Activated T-helper 2 cell treated with anti-CD3 and anti-CD28 coated beads, Interferon-gamma antibody, Interleukin-2, Interleukin-4, amounts not matched to agents 10 μg/mL and 5 μg/mL and 100 μg/mL, durations not matched to agents 14 hours and 24 hours and 36 hours (primary cell): ENCODE measurements at places on chromosomes 2 and 18.

DNA sequence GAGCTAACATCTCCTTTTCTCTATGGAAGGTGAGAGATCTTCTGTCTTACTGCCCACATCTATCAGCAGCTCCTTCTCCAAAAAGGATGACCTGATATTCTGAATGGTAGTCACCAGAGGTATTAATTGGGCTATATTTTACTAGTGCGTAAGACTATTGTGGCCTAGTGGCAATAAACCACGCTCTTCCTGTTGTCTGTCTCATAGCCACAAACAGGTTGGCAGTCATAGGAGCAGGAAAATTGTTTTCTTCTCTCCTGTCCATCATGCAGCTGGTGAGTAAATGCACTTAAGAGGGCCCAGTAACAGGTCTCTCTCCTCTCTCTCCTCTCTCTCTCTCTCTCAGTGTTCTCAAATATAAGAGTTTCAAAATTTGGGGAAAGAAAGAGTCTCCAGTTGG, 856.8 kb upstream of the ACVR2A start:
- DNase-seq: no peak

- DNase-seq: no peak
These were observed 12.2 kb downstream of the DGUOK start for GRCh38 chr2:73938718-73939352.

GRCh38 chr2:195212586-195212985, 444.4 kb upstream of the SLC39A10 start:
- no peak for DNase-seq

DNA sequence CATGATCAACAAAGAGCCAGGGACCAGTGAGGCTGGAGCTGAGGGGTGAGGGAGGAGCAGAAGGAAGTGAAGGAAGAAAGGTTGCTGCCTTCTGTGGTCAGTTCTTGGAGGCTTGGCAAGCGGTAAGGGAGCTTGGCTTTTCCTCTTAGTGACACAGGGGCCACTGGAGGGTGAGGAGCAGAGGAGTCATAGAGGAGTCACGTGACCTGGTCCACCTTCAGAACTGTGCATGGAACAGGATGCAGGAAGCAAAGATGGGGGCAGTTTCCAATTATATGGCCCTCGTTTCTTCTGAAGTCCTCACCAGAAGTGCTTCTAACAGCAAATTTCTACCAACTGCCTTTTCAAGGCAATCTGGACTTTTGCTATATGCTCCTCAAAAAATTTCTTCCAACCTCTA, 326.9 kb upstream of the SMIM21 start:
- DNase-seq: no peak

- DNase-seq: no peak
These were observed 33.8 kb downstream of the PCARE start for GRCh38 chr2:29040552-29040951.

- DNase-seq: no peak
These were observed 32.6 kb downstream of the RBKS start for GRCh38 chr2:27857417-27858172.

DNA sequence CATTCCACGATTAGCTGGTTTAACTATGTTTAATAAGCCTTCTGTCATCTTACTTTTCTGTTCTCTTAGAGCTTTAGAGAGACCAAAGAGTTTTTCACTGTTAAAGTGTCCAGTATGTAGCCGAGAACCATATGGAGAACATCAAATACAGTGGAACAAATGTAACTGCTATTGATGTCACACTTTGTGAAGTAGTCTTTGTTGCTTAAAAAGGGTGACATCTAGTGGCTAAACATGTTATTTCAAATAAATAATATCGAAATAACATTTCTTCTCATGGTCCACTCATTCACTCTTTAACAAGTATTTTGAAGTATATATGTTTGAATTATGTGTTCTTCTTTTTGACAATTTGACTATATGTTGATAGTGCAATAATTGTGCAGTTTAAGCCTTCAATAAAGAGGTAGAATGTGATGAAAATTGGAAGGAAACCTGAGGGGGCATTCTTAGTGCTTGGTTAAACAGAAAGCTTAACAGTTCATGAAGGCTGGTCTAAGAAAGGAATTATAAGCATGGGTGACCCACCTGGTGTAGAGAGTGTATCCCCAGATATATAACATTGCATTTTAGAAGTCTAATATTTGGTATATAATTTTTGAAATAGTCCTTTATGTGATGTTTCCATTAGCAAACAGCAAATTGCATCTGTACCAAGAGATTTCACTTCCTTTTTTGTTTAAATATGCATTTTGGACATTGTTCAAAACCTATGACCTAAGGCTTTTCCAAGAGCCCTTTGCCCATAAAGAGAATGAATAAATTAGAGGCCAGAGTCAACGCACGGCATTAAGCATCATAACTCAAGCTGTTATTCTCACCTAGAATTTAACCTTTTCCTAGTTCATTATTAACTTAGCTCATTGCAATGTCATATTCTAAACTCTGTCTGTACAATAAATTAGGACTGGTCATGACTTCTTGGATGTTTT, 112.1 kb downstream of the KYNU start:
- DNase-seq: no peak

DNA sequence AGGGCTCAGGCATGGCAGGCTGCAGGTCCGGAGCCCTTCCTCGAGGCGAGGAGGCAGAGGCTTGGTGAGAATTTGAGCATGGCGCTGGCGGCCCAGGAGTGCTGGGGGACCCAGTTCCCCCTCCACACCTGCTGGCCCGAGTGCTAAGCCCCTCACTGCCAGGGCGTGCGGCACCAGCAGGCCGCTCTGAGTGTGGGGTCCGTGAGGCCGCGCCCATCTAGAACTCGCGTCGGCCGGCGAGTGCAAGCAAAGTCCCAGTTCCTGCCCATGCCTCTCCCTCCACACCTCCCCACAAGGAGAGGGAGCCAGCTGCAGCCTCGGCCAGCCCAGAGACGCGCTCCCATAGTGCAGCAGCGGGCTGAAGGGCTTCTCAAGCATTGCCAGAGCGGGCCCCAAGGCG, 233.0 kb downstream of the PIEZO2 start:
- no peak for DNase-seq

- no peak for DNase-seq
These were observed 157.8 kb downstream of the SEPTIN10 start for GRCh38 chr2:109455731-109456691.

- no peak for DNase-seq
These were observed 4.3 kb downstream of the IGFBP5 start for GRCh38 chr2:216690853-216691741.

DNA sequence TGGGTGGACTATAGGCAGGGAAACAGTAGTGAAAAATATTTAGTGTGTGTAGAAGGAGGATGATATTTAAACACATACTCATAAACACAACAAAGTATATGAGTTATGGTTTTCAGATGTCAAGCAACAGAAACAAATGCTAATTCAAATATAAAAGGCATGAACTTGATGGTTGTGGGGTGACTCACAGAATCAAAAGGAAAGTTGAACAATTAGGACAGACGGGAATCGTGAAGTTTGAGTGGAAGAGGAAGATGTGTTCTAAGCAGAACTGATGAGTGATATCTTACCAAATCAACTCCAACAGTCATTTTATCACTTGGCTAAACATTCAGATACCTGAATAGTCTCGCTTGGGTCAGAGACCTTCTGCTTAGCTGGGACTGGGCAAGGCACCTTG, 53.6 kb upstream of the ITGA6 start:
- DNase-seq: no peak

GRCh38 chr2:15720561-15721307, 129.1 kb downstream of the DDX1 start:
- no peak for DNase-seq

DNA sequence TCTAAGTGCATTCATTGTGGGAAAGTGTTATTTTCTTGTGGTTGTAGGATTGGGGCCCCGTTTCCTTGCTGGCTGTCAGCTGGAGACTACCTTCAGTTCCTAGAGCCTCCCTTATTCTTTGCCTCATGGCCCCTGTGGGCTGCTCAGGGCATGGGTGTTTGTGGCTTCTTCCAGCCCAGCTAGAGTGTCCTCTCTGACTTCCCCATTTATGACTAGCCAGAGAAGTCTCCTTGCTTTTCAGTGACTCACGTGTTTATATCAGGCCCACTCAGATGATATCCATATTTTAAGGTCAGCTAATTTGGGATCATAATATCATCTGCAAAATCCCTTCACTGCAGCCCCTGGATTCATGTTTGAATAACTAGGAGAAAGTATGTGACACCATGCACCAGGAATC, 62.8 kb downstream of the DTNA start:
- DNase-seq: no peak

DNA sequence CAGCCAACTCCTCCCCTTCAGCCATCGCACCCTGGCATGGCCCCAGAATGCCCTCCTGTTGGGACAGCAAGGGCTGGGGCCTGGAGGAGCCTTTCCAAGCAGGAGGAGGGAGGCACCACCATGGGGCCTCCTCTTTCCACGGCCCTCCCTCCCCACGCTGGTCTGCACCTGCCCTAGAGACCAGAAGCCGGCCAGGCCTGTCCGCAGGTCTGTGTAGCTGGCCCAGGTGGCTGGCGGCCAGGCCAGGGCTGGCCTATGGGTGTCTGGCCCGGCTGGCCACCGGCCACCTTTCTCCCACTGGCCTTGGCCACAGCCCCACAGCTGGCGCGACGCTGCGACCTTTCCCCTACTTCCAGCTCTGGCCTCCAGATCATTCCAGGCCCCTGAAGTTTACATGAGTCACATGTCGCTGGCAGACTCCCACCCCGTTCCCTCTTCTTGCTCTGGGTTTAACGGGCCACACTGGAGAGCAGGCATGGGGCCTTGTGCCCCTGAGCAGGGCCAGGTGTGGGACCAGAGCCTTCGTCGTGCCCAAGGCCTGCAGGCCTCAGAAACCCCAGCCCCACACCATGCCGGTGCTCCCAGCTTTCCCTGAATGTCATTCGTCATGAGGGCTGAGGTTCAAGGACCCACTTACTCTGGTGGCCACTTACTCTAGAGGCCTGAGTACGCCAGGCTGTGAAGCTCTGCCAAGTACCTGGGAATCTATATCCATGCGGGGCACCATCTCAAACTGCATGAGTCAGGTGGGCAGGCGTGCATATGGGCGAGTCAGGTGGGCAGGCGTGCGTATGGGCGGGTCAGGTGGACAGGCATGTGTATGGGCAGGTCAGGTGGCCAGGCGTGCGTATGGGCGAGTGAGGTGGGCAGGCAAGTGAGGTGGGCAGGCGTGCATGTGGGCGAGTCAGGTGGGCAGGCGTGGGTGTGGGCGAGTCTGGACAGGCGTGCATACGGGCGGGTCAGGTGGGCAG, 33.3 kb upstream of the KLF11 start:
- no peak for DNase-seq

GRCh38 chr2:174153757-174154680, 94.3 kb downstream of the OLA1 start:
- DNase-seq: no peak

DNA sequence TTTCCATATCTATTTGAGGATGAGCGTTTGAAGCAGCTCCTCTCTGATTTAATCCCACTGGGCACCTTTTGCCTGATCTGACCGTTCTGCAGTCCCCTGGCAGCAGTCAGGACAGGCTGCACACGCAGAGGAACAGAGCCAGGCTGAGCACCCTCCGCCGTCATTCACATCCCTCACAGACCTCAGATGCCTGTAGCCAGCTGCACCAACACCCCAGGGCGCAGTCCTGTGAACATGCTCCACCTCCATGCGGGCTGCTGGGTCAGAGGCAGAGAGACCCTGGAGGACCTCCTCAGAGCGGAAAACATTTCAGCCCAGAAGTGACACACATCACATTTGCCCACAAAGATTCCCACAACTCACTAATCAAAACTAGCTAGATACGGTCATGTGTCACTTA, 146.1 kb downstream of the SEPTIN10 start:
- DNase-seq: no peak

DNA sequence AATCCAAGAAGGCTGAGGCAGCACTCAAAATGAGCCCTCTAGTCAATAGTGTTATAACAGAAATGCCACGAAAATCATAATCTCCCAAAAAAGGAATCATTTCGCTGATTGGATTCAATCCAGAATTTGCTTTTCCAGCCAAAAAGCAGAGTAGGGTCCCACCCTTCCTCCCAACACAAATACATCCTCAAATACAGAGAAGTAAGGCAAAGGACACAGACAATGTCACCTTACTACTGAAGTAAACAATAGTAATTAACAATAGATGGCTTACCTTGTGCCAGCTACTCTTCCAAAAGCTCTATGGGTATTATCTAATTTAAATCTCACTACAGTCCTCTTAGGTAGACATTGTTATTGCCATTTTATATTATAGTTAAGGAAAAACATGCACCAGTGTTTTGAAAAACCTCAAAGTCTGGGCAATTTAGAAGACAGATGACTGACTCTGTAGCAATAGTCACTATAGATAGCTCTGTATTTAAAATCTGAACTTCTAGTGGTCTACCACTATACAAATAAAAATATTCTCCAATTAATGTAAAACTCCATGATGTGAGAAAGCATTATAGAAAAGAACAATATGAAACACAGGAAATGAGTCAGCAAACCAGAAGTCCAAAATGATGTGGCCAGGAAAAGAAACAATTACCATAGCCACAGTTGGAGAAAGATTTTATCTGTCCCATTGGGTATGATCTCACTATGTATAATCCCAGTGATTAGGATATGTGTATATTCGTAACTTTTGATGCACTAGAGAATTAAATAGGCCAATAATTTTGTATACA, 305.0 kb upstream of the ERBB4 start:
- DNase-seq: no peak

DNA sequence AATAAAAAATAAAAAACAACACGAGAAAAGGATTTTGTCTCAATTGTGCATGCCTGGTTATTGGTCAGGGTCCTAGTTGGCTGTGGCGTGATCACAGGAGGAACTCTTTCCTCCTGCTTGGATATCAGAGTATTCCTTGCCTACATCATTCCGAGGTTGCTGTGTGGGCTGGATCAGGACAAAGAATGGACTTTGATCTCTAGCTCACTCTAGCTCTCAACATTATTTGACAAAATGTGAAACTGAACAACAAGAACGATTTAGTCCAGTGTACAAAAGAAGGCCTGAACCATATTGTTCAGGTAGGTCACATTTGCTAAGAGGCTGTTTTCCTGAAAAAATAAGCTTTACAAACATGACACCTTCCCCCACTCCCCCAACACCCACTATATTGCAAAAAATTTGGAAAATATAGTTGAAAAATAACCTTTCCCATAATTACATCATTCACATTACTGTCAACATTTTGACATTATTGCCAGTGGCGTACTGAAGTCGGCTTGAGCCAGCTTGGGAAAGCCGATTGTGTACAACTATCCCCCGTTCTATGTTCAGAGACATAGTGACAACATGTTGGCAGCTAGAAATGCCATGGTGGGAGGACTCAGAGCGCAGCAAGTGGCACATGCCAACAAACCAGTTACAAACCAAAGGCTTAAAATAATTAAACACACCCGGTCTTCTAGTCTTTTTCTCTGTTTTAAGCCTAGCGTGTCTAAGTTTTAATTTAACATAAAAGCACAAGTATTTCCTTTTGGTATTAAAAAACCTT, 179.0 kb downstream of the LPIN1 start:
- no peak for DNase-seq
